GM23338 (cell line): ENCODE measurements at places on chromosomes 5 and 9.

GRCh38 chr9:75895112-75895511, 4.6 kb downstream of the PCSK5 start:
- peaks cover 58% of the 10 kb centered on the region for H3K4me1 ChIP-seq
- H3K27me3 ChIP-seq: peaks cover 9% of the 10 kb centered on the region; the same call in 1 of the 2 replicates
- DNase-seq: no peak
- H3K36me3 ChIP-seq: no peaks in the 10 kb centered on the region
- H3K27ac ChIP-seq: no peak overlapping the region

DNA sequence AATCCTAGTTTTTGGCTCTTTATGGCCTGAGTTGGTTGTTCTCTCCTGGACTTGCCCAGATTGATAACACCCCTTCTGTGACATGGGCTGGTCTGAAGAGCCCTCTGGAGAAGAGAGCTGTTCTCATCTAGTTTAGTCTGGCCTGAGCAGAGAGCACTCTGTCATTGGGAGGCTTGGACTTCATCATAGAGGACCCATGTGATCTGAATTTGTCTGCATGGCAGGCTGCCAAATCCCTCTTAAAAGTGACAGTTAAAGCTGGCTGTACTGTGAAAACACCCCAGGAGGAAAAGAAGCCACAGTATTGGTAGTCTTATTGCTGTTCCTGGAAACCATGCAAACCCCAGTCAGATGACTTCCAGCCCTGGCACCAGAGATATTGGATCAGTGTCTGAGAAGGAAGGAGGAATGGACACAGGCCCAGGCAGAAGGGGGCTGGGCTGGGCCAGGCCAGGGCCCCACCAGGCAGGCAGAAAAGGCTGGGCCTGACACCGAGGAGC, 3.7 kb upstream of the WDR31 start:
- no peak overlapping the region for H3K27ac ChIP-seq
- peaks cover 31% of the 10 kb centered on the region for H3K27me3 ChIP-seq
- no peak overlapping the region for H3K4me3 ChIP-seq
- H3K36me3 ChIP-seq: no peaks in the 10 kb centered on the region
- H3K4me1 ChIP-seq: no peaks in the 10 kb centered on the region; the same call in 1 of the 2 replicates

- H3K36me3 ChIP-seq: no peaks in the 10 kb centered on the region
- peak; percentile 84 for DNase-seq
- no peak overlapping the region for H3K27ac ChIP-seq
- H3K27me3 ChIP-seq: no peaks in the 10 kb centered on the region
- H3K4me3 ChIP-seq: no peak overlapping the region
- H3K4me1 ChIP-seq: 0 out of 2 replicates have a peak, but pooled peaks cover 6% of the 10 kb centered on the region
These were observed 16.0 kb upstream of the SLC22A4 start for GRCh38 chr5:132277971-132278853.

DNA sequence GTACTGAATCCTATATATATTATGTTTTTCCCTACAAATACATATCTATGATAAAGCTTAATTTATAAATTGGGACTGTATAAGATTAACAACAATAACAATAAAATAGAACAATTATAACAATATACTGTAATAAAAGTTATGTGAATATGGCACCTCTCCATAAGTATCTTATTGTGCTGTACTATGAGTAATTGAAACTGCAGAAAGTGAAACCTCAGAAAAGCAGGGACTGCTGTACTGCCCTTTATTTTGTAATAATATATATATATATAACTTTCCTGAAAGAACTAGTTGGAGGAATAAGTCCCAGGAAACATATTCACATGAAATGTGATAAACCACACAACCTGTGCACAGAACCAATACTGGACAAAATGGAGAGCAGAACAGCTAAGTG, 77.3 kb downstream of the PAM start:
- H3K36me3 ChIP-seq: no peaks in the 10 kb centered on the region
- no peaks in the 10 kb centered on the region for H3K4me1 ChIP-seq
- H3K27ac ChIP-seq: no peak overlapping the region
- no peak for DNase-seq
- H3K27me3 ChIP-seq: no peaks in the 10 kb centered on the region
- no peak overlapping the region for H3K4me3 ChIP-seq

DNA sequence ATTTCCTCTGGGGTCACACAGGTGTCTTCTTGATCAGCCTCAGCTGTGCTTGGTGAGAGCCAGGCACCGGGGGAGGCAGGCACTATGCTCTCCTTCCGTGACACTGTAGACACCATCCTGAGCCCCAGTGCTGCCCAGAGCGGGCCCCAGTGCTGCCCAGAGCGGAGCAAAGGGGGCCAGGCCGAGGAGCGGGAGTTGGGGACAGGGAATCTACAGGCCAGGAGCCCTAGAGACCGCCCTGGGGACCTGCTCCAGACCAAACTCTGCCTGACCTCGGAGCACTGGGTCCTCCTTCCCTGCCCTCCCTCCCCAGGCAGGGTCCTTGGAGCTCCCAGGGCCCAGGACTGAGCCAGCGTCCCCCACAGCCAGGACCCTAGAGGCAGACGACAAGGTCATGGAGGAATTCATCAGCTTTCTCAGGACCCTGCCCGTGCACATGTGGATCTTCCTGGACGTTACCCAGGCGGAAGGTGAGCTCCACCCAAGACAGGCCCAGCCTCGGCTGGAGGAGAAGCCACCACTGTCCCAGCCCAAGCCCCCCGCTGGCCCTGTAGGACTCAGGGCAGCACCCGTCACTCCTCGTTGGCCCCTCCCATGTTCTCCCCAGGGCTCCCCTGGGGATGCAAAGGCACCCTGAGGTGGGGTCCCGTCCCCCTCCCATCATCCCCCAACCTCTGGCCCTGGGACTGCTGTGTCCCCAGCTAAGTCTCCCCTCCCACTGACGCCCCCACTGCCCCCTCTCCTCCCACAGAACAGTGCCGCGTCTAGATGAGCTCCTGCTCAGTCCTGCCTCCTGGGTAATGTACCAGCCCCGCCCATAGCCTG, 30.2 kb downstream of the PAEP start:
- no peaks in the 10 kb centered on the region for H3K36me3 ChIP-seq
- no peaks in the 10 kb centered on the region for H3K27me3 ChIP-seq
- no peaks in the 10 kb centered on the region for H3K4me1 ChIP-seq
- no peak for DNase-seq
- no peak overlapping the region for H3K4me3 ChIP-seq
- no peak overlapping the region for H3K27ac ChIP-seq

DNA sequence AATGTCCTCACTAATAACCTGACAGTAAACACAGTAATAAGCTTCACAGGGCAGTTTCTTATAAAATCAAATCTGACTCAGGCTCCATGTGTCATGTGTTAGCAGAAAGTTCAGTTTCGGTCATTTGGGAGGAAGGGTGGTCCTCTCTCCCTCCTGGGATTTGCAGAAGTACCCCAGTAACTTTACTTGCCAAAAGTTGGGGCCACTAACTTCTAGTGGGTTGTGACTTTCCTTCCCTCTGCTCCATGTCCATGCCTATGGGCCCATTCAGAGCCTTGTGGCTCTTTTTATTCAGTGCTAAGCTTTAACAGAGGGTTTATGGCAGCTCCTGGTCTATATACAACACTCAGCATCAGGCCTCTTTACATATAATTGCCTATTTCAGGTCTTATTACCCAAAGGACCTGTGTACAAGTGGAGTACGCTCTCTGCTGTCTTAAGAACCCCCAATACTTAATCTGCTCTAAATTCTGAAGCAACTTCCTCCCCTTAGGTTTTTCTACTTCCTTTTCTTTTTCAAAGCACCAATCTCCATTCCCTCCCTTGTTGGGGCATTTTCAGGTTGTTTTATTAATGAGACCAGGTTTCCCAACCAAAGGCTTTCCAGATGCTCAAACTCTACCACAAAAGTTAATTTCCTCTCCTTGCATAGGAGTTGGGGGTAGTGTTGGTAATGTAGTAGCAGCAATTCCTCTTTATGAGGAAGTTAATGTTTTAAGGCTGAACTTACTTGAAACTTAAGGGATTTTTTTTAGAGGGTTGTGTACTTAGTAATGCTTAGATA, 107.7 kb downstream of the CCDC192 start:
- H3K4me1 ChIP-seq: peaks cover 25% of the 10 kb centered on the region
- H3K27me3 ChIP-seq: no peaks in the 10 kb centered on the region
- H3K36me3 ChIP-seq: no peaks in the 10 kb centered on the region
- H3K27ac ChIP-seq: no peak overlapping the region
- no peak for DNase-seq

DNA sequence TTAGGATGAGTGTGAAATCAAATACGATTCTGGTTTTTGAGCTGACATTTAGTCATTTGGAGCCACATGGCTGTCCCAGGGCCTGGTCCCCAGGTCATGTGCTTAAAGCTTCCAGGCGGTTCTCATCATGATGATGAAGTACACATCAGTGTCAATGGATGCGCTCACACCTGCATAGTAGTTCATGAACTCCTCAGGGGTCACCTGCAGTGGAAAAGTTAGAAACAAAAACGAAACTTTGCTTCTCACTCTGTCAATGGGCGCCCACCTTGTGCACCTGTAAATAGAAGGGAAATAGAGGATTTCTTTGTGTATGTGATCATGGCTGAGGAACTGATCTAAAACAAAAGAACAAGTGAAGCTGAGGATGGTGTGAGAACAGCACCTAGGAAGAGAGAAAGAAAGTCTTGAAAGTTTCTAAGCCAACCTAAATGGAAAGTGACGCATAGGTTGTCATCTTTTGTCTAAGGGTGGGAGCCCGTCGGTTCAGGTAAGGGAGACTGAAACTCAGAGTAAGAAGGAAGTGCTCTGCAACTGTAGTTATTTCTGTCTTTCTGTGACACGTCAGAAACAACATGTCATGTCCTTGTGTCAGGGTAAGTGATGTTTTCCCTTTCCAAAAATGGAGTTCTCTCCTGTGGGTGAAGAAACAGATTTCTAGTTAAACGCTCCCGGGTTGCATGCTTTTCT, 33.8 kb downstream of the CAPSL start:
- no peaks in the 10 kb centered on the region for H3K27me3 ChIP-seq
- H3K36me3 ChIP-seq: no peaks in the 10 kb centered on the region
- no peak for DNase-seq
- no peak overlapping the region for H3K27ac ChIP-seq
- peaks cover 11% of the 10 kb centered on the region for H3K4me1 ChIP-seq

DNA sequence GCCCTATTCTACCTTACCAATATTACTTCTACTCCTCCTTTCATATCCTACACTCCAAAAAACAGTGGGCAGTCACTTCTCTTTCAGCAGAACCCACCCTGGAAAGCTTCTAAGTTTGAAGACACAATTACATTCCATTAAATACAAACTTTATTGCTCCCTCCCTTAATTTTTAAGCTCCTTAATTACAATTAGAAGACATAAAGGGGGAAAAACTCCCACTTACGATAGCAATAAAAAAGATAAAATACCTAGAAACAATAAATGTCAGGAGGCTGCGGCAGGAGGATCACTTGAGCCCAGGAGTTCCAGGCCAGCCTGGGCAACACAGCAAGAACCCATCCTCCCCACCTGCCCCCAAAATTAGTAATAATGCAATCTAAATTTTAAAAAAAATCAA, 9.6 kb downstream of the RNF145 start:
- no peak overlapping the region for H3K27ac ChIP-seq
- H3K4me3 ChIP-seq: no peak overlapping the region
- no peaks in the 10 kb centered on the region for H3K27me3 ChIP-seq
- no peaks in the 10 kb centered on the region for H3K4me1 ChIP-seq

DNA sequence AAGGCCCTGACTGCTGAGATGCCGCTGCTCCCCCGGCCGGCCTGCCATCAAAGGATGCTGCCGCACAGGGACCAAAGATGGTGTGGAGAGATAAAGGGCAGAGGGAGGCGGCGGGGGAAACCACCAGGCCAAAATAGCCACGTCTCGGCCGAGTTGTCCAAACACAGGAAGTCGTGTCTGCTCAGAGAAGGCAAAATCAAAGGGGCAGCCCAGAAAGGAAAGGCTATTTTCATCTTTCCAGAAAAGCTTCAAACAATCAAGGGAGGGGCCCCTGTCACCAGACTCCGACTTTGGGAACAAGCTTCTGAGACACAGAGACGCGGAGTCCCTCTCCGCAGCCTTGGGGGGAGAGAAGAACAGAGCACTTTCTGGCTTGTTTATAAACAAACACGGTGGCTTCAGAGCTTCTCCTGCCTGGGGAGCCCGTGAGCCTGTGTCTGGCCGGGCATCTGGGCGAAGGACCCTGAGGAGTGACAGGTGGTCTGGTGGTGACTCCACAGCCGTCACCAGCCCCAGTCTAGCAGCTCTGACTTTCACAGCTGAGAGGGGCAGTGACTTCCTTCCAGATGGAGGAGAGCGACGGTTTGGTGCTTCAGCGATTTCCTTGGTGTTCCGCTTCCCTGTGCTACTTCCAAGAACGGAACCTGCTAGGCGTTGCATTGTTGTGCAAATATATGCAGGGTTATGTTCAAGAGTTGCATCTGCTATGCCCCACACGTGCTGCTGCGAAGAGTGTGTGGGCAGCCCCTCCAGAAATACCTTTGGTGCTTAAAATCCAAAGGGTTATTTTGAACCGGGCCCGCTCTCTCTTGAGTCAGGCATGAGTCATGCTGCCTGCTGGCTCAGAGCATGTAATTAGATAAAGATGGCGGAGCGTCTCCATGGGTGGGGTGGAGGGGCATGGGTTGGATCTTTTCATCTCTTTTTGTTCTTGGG, 24.0 kb downstream of the ADAMTSL2 start:
- H3K4me1 ChIP-seq: peaks cover 5% of the 10 kb centered on the region
- no peaks in the 10 kb centered on the region for H3K36me3 ChIP-seq
- 0 out of 2 replicates have a peak overlapping the region, but pooled peaks have one; percentile 17 for H3K27ac ChIP-seq
- DNase-seq: no peak

- no peaks in the 10 kb centered on the region for H3K36me3 ChIP-seq
- H3K4me3 ChIP-seq: no peak overlapping the region
- no peak overlapping the region for H3K27ac ChIP-seq
- no peaks in the 10 kb centered on the region for H3K4me1 ChIP-seq
- DNase-seq: no peak
These were observed 47.9 kb downstream of the TMEM252 start for GRCh38 chr9:68492806-68493205.

DNA sequence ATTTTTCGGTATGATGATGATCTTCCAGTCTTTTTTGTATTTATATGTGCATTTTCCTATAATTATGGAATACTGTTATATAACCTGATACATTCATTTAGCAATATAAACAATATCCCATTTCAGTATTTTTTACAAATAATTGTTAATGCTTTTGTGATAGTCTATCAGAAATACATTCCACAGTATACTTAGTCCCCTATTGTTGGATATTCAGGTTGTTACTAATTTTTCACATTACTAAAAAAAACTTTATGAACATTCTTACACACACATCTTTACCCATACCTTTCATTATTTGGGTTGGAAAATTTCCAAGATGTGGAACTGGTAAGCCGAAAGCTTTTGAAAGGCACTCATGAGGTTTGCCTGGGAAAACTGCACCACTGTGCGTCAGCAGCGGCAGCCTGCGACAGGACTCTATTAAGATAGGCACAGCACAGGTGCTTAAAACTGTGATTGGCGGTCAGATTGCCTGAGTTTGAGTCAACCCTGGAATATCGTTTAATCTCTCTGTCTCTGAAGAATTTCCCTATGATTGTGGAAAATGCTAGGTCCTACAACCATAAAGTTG, 147.5 kb upstream of the ERCC6L2 start:
- no peaks in the 10 kb centered on the region for H3K36me3 ChIP-seq
- no peak for DNase-seq
- H3K4me1 ChIP-seq: no peaks in the 10 kb centered on the region
- H3K27ac ChIP-seq: no peak overlapping the region
- H3K4me3 ChIP-seq: no peak overlapping the region
- H3K27me3 ChIP-seq: no peaks in the 10 kb centered on the region

- H3K27ac ChIP-seq: no peak overlapping the region
- H3K4me3 ChIP-seq: no peak overlapping the region
- no peaks in the 10 kb centered on the region for H3K36me3 ChIP-seq
- no peak for DNase-seq
- H3K27me3 ChIP-seq: no peaks in the 10 kb centered on the region
- H3K4me1 ChIP-seq: peaks cover 20% of the 10 kb centered on the region
These were observed 367.6 kb downstream of the ARL15 start for GRCh38 chr5:53942724-53943123.

GRCh38 chr5:17436761-17437221, 61.2 kb upstream of the TAF11L2 start:
- no peak for DNase-seq
- H3K27ac ChIP-seq: no peak overlapping the region
- H3K4me1 ChIP-seq: peaks cover 13% of the 10 kb centered on the region; the same call in 1 of the 2 replicates
- H3K27me3 ChIP-seq: no peaks in the 10 kb centered on the region
